H7 (cell line): ENCODE measurements at places on chromosomes 7 and 10.

DNA sequence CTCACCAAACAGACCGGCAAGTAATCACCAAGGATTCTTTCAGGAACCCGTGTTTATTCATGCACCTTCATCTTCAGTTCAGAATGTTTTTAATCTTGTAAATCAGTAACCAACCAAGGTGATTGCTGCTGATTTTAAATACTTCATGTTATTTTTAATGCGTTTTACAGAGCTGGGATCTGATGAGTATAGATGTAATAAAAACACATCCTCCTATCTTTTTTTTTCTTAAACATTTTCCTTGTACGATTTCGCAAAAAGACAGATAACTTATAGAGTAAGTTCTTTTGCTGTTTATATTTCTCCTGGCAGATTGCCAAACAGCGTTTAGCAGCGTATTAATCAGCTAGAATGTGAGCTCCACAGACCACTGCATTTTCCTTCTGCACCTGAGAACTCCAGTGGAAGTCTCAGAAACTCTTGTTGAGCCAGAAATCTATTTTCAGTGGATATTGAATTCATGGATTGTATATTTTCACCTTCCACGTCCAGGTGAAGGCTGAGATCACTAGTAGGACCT, 397.8 kb upstream of the NRP1 start:
- no peak for DNase-seq

DNA sequence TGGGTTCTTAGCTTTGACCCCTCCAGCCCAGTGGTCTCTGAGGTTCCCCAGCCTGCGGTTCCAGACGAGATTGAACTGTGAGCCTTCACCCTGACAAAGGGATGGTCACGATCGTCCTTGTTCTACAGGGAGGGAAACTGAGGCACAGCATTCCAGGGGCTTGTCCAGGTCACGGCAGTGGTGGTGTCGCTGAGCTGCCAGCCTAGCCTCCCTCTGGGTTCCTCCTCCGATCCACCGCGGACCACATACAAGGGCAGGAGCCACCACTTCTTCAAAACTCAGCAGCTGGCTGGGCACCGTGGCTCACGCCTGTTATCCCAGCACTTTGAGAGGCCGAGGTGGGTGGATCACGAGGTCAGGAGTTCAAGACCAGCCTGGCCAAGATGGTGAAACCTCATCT, 35.8 kb downstream of the ELFN1 start:
- DNase-seq, result peak; percentile 48

DNA sequence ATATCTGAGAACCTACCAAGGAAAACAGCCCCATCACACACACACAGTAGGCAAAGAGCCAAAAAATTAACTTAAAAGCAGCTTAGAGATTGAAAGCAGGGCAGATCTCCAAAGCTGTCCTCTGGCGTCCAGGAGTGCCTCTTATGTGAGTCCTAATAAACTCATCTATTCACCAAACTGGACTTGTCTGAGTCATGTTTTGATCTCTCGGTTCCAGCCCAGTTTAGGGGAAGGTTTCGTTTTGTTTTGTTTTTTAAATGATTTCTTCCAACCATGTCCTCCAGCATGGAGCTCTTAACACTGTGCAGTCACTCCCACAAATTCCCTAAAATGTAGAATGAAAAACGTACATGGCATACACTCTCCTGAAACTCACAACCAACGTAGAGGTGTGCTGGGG, 6.7 kb upstream of the PRSS37 start:
- no peak for DNase-seq

- peak; percentile 12 for DNase-seq
These were observed 1.8 kb downstream of the PON3 start for GRCh38 chr7:95394370-95394769.

GRCh38 chr7:150435047-150435389, 15.4 kb upstream of the GIMAP8 start:
- DNase-seq, result no peak

- no peak for DNase-seq
These were observed 547.5 kb upstream of the C7orf33 start for GRCh38 chr7:148042935-148043631.

- DNase-seq, result no peak
These were observed 173.4 kb upstream of the CTBP2 start for GRCh38 chr10:125333769-125334168.

DNA sequence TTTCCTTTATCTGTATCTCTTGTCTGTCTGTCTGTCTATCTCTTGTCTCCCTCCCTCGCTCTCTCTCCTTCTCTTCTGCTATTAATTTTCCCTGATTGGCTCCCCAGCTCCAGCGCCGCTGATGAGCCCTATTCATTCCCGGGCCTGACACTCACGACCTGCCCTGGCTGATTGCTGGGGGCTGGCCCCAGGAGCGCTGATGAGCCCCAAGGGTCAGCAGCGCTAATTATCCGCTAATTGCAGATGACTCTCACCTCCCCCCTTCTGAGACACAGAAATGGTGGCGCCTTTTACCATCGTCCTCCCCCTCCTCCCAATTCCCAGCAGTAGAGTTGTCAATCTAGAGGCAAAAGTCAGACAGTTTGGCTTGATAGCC, 1.3 kb upstream of the GBX1 start:
- DNase-seq, result no peak

- DNase-seq, result no peak
These were observed 323.4 kb downstream of the GRID1 start for GRCh38 chr10:86043236-86043635.

DNA sequence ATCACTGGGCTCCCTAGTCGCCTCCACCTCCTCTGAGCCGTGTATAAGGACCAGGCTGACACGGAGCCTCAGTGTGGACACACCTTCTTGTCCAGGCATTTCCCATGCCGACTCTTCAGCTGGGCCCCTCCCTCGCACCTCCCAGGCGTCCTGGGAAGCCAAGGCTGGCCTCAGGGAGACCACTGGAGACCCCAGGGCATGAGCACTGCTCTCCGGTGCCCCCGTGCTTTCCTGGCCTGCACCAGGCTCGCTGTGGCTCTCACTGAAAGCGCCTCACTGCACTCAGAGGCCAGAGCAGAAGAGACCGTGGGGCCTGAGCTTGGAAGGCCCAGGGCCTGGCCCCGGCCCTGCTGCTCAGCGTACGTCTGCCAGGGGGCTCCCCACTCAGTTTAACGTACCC, 31.4 kb downstream of the LRRC27 start:
- DNase-seq, result peak; percentile 76

DNA sequence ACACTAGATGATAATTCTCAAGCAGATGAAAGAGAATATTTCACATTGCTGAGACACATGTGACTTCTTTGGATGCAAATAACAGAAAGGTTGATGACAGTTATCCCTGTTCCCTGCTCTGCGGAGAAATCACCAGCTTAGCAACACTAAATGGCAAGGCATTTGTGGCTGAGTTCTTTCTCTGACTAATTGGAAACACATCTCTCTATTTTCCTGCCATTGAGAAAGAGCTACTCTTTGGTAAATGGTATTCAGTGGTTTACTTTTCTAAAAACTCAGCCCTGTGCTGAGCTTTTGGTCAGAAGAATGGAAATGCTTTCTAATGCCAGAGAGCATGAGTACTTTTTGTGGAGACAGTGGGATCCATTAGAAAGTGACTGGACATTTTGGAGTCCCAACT, 771.4 kb downstream of the LRMDA start:
- DNase-seq, result no peak

DNA sequence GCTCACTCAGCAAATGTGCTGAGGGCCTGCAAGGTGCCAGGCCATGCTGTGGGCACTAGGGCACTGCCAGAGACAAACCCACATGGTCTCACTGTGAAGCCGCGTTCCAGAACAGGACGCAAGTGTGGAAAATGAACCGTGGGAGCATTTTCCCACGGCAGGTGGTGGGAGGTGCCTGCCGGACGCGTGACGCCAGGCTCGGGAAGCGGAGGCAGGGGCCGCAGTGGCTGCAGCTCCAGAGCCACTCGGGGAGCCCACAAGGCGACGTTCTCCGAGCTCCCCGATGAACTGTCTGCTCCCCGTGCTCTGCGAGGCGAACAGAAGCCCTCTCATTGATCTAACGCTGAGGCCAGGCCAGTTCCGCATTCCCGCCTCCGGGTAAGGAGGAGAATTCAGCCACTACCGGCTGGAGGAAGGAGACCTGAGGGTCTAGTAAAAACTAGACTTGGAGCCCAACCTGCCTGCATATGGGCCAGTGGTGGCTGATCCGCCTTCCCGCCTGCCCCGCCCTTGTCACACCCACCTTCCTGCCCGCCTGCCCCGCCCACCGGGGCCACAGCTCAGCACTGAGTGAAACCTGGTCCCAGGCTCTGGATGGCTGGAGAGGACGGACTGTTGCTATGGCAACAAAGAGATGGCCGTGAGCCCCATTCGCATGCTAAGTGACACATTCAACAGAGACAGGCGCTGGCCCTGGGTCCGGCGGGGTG, 13.1 kb downstream of the ADGRA1 start:
- peak; percentile 98 for DNase-seq

GRCh38 chr7:20329389-20330238, 1.1 kb upstream of the ITGB8 start:
- DNase-seq, result peak; percentile 69

DNA sequence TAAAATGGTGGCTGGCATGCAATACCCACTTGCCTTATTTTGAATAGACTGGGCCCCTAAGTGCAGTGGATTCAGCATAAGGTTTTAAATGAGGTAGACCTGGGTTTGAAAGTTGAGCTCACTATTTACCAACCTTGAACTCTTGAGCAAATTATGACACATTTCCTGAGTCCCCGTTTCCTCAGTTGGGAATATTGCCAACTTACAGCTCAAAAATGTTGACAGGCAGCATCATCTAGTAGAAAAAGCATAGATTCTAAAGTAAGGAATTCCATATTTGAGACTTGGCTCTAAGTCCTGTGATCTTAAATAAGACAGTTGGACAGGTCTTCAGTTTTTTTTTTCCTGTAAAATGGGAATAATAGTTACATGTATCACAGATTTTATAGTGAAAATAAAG, 305.5 kb downstream of the ACTR3B start:
- no peak for DNase-seq

GRCh38 chr10:116171505-116171904, 101.5 kb downstream of the GFRA1 start:
- DNase-seq, result no peak

DNA sequence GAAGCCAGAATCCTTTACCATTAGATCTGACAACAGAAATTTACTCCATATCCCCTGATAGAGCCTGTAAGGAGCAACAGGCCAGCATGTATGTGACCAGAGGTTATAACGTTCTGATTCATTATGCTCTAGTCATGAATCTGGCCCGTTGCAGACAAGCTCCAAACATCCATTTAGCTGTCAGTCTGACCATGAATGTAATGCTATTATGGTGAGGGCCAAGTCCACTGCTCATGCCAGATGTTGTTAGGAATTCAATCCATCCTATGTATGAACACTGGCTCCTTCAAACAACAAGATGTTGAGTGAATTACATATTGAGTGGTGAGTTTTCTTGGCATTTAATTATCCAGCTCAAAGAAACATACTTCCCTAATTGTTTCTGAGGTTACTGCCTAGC, 610.1 kb upstream of the ANKRD30A start:
- no peak for DNase-seq

- DNase-seq, result peak; percentile 59
These were observed 44.7 kb upstream of the TMEM213 start for GRCh38 chr7:138753150-138753518.

GRCh38 chr10:91412354-91413087, 2.4 kb downstream of the HECTD2 start:
- peak; percentile 33 for DNase-seq

DNA sequence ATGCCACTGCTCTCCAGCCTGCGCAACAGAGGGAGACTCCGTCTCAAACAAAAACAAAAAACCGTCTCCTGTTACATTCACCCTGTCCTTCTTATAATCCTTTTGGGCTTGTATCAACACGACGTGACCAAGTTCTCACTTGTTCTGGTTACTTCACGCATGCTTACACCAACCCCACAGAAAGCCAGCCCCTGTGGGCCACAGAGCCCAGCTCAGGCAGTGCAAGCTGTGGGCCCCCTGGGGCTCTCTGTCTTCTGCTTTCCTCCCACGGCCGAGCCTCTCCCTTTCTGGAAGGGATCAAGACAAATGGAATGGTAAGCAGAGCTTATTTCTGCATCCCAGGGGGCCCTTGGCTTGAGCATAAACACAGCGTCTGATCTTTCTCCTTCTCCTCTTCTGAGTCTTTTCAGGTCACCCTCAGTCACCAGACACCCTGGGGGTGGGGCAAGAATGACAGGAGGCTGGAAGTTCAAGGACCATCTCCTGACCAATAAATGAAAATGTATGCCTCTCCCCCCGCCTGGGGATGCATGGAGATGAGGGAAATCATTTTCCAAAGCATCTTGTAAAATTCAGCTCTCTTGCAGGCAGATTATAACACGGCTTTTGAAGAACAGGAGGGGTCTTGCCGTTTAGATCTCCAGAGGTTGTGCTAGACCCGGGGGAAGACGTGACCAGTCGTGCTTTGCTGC, 19.0 kb upstream of the TRIM56 start:
- no peak for DNase-seq

DNA sequence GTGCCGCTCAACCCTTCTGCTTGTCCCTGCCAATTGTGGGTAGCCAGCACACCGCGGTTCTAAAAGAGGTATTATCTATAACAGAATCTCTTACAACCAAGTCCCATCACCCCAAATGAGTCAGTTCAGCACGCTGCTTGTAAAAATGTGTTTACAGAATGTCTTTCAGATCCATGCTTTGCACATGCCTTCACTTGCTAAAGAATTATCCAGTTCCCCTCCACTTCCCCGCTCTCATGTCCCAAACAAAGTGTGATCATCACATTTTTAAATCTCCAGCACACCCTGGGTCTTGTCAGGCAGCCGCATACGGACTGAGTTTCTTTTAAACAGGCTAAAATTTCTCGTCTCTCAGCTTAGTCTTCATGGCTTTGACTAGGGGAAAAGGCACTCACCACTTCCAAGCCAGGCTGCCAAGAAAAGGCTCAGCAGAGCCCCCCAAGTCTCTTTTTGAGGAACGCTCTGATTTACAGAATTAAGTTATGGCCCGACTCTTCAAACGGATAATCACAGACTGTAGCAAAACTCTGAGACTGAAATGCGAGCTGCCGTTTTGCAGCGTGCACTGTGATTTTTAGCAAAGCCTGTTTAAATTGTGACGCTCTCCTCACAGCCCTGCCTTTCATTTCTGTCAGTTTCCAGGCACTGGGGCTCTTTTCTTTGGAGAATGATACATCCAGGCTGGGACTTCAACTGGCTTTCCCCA, 29.8 kb upstream of the FGFR2 start:
- DNase-seq, result no peak

GRCh38 chr10:125407000-125407502, 246.7 kb upstream of the CTBP2 start:
- DNase-seq, result no peak

GRCh38 chr10:70233939-70234300, 691 bp upstream of the PPA1 start:
- DNase-seq, result peak; percentile 76

GRCh38 chr10:88062798-88063472, 199.5 kb downstream of the PTEN start:
- no peak for DNase-seq

GRCh38 chr10:60817398-60817805, 39.1 kb downstream of the CDK1 start:
- DNase-seq, result no peak

GRCh38 chr7:101198476-101198875, 2.4 kb downstream of the MOGAT3 start:
- peak; percentile 58 for DNase-seq

DNA sequence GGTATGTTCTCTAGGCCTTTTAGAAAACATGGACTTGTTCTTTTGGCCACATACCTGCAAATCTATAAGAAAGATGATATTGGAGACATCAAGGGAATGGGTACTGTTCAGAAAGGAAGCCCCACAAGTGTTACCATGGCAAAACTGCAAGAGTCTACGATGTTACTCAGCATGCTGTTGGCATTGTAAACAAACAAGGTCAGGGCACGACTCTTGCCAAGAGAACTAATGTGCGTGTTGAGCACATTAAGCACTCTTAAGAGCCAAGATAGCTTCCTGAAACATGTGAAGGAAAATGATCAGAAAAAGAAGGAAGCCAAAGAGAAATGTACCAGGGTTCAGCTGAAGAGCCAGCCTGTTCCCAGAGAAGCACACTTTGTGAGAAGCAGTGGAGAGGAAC, 37.1 kb downstream of the SDK1 start:
- no peak for DNase-seq
